Occipital lobe (tissue), 3 donors: ENCODE measurements at places on chromosomes 12 and 14. TPM values are rescaled to one million over a fixed set of nuclear protein-coding genes. Genes with fewer than 3 reads are reported as not detected.

- no peak for DNase-seq
Measured at GRCh38 chr12:123109319-123109772, 41.5 kb downstream of the PITPNM2 start.

GRCh38 chr14:98953551-98954348 lies 318.2 kb downstream of the BCL11B start:
- no peak for DNase-seq

GRCh38 chr12:56377310-56377988 lies 14.8 kb upstream of the APOF start:
- DNase-seq, result no peak

A2M gene
- 44.5 TPM for total RNA-seq

ABHD12B gene
- total RNA-seq, result not detected
